ENCODE measurements at places on chromosomes 2 and 18.

GRCh38 chr18:28972333-28972907, 795.5 kb upstream of the CDH2 start:
- no peak for DNase-seq

- DNase-seq: no peak
Observed at GRCh38 chr2:173462892-173463840, 108.5 kb downstream of the CDCA7 start.

GRCh38 chr2:186599186-186599778, 9.4 kb downstream of the ITGAV start:
- no peak for DNase-seq

DNA sequence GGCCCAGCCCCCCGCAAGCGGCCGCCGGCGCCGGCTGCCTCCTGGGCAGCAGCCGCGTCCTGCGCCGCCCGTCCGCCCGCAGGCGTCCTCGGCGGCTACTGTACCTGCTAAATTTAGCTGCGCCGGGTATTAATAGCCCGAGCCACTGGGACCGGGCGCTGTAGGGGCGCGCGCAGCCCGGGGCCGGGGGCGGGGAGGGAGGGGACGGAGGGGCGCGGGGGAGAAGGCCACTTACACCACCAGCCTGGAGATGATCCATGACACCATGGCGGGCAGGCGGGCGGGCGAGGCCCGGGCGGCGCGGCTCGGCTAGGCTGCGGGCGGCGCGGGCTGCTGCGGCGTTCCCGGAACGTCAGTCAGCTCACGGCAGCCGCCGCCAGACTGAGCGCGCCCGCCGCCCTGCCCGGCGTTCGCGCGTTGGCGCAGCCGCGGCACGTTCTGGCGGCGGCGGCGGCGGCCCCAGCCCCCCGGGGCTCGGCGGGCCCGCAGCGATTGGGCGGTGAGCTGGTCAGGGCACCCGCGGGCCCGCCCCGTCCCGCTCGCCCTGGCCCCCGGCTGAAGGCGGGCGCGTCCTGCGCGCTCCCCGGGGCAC, at the start of gene REEP1:
REEP1 (minus strand) TSS at position 383 of the 592 bp plus-strand sequence; CDS start at position 267, 116 bp downstream.
- no peak for DNase-seq

DNA sequence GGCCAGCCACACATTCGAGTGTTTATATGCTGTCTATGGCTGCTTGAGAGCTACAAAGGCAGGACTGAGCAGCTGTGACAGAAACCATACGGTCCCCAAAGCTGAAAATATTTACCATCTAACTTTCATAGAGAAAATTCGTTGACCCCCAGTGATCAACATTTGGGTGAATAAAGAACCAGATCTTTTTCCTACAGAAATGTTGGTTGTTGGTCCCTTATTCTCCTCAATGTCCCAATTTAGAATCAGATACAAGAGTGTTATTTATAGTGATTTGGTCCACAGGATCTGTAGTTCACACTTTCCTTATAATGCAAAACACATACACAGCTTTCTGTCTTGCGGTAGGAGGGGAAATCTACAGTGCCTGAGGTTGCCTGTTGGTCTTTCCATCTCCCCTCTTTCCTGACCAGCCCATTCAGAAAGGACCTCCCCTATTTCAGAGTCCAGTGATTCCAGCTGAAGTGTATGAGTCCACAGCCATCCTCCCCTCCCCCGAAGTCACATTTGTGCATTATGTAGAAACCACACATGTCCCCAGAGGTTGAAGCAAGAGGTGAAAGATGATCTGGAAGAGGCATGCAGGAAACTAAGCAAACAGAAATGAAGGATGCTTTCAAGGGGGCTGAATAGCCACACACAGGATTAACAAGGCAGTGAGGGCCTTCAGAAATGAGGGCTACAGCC, 61.9 kb downstream of the SPRED2 start:
- no peak for DNase-seq

- no peak for DNase-seq
Observed at GRCh38 chr2:1729242-1729641, 15.1 kb downstream of the PXDN start.

GRCh38 chr2:31125918-31126695, 12.1 kb downstream of the GALNT14 start:
- no peak for DNase-seq

GRCh38 chr2:165895974-165896373, 57.6 kb downstream of the TTC21B start:
- DNase-seq: no peak
